Stimulated activated CD4-positive, alpha-beta T cell treated with anti-CD3 and anti-CD28 coated beads, TNF-alpha, amount 100 ng/mL, for 1 hour (primary cell): ENCODE measurements at places on chromosomes 11 and 22.

DNA sequence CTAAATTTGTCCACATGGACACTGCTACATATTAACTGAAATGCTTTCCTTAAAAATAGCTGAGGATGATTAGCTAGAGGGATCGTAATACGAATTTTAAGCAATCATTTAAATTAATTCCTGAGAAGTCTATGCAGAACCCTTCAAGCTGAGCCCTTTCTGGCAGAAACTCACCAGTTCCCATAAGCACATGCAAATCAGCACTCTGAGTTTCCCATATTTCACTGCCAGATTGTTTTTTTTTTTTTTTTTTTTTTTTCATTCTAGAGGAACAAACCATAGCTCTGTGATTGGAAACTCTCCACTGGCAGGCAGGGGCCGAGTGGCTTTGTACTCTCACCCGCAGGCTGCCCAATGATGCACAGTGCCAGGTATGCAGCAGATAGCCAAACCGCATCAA lies 145.6 kb downstream of the EFCAB6 start:
- DNase-seq: no peak

- DNase-seq: no peak
Observed at GRCh38 chr22:17570851-17571631, 7.7 kb downstream of the SLC25A18 start.

DNA sequence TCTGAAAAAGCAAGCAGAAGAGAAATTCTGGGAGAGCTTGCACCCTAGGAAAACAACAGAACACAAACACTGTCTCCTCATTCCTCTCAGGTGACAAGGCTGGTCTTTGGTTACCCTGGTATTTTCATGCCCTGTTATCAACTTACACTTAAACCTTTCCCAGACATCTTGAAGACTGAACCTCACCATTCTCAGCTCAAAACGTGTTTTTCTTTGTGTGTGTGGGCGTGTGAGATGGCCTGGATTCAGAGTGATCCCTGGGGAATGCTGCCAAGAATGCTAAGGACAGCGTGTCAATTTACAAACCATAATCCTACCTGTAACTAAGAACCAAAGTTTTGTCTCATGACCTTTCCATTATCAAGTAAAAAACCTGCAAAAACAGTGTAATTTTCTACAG lies 33.3 kb downstream of the ELF5 start:
- DNase-seq: no peak

- no peak for DNase-seq
Observed at GRCh38 chr22:35230839-35231584, 26.3 kb upstream of the HMGXB4 start.

GRCh38 chr11:36929401-36929800 lies 331.4 kb upstream of the RAG2 start:
- DNase-seq: no peak

DNA sequence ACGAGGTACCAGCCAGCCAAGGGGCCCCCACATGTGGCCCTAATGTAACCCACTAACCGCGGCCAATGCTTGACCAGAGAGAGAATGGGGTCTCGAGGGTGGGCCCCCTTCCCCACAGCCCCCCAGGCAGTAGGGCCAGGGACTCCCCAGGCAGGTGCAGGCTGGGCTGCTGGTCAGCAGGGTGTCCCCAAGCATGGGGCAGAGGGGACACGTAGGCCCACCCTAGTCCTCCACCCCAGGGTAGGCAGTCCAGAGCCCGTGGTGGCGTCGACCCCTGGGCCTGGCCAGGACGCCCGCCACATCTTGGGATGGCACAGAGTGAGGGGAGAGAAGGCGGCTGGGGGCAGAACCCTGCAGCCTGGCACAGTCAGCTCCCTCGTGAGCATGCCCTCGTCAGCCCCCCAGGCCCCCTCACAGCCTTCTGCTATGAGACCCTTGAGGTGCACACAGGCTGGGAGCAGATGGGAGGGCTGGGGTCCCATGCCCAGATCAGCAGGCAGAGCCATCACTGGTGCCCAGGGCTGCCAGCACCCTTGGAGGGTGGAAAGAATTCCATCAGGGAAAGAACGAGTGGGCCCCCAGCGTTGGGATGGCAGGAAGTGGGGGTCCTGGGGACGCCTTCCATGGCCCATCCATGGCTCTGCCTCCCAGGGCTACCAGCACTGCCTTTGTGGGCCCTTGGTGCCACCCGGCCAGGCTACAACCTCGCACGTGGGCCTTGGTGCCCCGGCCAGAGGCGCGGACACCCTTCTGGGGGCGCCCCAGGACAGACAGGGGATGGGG lies 6.1 kb downstream of the TNNT3 start:
- DNase-seq: no peak

DNA sequence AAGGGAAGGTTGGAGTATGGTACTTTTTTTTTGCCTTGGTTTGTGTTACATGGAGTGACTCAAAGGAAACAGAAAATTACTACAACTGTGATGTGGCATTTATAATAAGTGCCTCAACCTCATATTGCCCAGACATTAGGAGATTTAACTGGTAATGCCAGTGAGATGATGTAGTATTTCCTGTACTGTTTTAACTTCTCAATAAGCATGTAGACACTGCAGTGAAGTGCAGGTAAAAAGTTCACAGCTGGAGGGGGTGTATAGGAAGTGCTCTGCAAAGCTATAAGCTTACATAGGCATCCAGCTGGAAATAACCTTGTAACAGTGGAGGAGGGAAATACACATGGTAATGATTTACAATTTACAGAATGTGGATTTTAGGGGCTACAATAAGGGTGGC lies 138.2 kb upstream of the MTMR2 start:
- DNase-seq: no peak

DNA sequence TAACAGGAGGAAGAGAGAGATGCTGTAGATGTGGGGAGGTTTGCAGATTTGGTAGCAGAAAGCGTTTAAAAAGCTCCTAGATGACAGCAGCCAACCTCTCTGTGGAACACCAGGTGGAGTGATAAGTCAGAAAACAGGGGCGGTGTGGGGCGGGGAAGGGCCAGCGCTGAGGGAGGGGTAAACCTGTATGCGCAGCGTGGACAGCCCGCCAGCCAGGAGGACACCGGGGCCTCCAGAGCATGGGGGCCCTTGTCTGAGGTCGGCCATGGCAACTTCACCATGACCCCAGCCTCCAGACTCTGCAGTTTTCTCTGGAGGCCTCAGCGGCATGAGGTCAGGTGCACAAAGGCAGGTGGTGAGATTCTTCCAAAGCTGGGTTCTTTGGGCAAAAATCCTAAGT lies 423.7 kb downstream of the BRD1 start:
- DNase-seq: no peak

- no peak for DNase-seq
Observed at GRCh38 chr11:43825217-43825816, 55.3 kb upstream of the ALKBH3 start.

- DNase-seq: no peak
Observed at GRCh38 chr11:126862664-126863243, 137.8 kb downstream of the KIRREL3 start.

DNA sequence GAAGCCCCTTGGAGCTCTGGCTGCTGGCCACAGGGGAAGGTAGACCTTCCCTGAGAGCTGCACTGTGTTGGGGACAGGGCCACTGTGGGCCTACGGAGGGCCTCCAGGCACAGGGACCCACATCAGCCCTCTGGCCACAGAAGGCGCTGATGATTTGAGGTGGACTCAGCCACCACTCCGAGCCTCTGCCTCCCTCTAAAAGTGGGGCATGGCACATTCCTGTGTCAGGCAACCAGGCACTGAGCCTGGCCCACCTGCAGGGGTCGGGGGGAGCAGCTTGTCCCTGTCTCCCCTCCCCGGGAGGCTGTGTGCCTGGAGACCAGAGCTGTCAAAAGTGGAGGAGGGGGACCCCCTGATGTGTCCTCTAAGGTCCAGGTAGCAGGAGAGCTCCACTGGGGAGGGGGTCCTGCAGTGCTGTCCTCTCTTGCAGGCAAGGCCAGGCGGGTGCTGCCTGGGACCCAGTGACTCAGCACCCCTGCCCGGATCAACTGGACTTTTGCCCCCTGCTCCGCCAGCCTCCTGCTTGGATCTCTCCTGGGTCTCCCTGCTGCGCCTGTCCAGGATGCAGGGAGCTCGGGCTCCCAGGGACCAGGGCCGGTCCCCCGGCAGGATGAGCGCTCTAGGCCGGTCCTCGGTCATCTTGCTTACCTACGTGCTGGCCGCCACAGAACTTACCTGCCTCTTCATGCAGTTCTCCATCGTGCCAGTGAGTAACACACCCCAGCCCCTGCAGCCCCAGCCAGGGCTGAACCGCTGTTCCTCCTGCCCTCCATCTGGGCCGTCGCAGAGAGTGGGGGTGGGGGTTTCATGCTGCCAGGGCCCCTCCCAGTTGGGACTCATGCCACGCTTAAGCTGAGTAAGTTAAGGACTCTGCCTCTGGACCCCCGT lies 17.5 kb upstream of the CDKN1C start:
- DNase-seq: no peak

DNA sequence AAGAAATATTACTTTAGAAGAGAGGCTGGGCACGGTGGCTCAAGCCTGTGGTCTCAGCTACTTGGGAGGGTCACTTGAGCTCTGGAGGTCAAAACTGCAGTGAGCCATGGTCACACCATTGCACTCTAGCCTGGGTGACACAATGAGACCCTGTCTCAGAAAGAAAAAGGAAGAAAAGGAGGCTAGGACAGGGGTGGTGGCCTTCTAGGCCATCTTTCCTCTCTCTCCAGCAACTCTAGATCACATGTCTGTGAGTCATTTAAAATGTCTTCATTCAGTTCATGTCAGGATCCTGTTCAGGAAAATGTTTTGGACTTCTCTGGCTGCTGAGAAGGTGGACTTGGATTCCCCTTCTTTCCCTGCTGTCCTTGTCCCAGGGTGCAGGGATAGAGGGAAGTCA lies 53.3 kb downstream of the PPFIA1 start:
- no peak for DNase-seq

DNA sequence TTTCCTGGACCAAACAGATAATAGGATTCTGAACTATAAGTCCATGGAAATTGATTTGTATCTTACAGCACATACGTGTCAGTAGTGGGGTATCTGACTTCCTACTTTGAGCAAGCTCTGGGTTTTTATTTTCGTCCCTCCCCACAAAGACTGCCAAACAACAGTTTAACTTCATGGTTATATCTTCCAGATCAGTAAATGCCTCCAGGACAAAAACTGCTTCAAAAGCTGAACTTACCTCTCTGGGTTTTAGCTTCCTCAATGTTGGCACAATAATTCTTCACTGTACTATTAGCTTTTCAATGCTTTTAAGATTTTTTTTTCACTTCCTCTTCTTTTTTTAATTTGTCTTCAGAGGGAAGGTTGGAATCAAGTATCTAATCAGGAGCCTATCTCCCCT lies 4.2 kb upstream of the DPF2 start:
- no peak for DNase-seq

DNA sequence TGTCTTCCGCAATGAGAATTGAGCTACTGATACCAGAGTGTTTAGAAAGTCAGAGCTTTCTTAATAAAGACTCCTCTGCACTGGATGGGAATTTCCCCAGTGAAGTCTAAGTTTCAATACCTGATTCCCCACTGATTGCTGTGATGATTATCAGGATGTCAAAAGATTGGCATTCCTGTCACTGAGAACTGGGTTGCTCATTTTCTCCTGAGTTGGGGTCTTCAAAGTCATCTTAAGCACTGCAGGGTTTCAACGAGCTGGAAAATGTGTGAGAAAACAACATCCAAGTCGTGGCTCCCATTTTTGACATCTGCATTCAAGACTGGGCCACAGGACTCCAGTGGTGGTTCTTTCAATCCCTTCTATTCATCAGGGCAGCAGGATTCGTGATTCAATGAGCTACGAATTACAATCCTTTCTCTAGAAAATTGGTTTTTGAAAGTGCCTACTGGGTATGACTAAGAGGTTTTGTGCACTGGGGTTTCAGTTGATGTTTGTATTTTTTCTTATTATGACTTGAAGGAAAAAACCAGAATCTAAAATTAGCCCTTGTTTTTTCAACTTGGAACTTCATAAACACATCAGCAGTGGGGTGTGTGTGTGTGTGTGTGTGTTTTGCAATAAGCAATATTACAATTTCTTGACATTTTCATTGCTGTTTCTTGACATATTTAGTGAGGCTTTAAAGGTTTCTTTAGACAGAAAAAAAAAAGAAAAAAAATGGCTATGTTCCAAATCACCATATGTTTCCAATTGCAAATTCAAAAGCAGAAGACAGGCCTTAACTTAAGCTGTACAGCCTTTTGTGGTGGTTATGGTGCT lies 233.0 kb downstream of the FAM76B start:
- peak; percentile 4 for DNase-seq

DNA sequence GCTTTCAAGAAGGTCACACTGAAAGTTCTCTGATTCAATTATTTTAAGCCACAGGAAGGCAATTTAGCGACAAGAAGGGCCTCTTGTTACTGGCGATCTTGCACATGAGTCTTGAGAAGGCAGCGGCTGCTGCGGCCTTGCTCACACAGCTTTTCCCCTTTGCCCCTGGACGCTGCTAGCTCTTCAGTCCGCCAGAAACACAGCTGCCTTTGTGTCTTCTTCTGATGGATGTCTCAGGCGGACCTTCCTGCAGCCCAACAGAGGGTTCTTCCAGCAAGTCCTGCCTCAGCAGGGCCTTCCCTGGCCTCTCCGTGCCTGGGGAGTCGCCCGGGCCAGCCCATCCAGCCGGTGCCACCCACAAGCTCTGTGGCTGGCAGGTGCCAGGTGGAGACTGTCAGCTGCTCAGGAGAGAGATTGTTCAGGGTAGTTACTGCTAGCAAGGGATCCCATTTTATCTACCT lies 59.4 kb downstream of the PKNOX2 start:
- DNase-seq: no peak

GRCh38 chr11:46912526-46913150 lies 5.7 kb downstream of the LRP4 start:
- no peak for DNase-seq

DNA sequence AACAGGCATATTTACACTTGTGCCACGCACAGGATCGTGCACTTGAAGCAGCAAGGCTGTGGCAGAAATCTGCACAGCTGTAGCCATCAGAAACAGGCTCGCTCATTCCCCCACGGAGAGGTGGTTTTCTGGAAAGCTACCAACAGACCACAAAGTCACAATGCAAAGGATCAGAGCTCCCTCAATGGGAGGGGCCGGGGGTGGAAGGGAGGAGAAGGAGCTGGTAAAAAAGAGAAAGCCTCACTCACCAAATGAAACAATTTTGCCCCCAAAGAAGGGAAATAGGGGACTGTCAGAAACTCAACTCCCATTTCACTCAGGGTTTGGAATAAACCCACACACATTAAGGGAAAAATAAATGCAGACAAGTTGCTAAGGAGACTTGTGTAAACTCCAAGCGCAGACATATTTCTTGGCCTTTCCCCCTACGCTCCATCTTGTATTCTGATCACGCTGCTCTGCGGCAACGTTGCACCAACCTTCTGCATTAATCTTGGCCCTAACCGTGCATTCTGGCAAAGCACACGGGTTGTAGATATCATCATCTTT lies 43.2 kb upstream of the BLID start:
- DNase-seq: no peak

- no peak for DNase-seq
Observed at GRCh38 chr11:132898021-132898420, 634.3 kb downstream of the OPCML start.

DNA sequence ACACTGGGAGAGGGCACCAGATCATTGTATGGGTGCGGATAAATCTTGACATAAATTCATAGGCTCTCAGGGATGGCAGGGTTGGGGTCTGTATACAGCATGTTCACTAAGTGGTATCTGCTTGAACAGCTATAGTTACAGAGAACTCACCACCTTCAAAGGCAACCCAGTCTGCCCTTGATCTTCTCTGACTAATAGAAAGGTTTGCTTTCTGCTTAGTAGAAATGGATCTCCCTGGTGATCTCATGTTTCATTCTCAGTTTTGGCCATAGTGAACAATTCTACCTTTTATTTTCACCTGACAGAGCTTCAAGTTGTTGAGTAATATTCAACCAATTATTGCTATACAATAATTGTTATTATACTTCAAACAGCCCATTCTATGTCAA lies 32.4 kb downstream of the CNTF start:
- no peak for DNase-seq

- no peak for DNase-seq
Observed at GRCh38 chr11:129591527-129591926, 215.9 kb downstream of the BARX2 start.
